ENCODE measurements at places on chromosomes 5 and 9.

GRCh38 chr9:134026581-134026980 lies 1.3 kb downstream of the BRD3OS start:
- DNase-seq: no peak

GRCh38 chr5:76403766-76404222 lies 709 bp downstream of the IQGAP2 start:
- DNase-seq: no peak

- DNase-seq: no peak
Measured at GRCh38 chr5:82183828-82184227, 94.3 kb downstream of the RPS23 start.

DNA sequence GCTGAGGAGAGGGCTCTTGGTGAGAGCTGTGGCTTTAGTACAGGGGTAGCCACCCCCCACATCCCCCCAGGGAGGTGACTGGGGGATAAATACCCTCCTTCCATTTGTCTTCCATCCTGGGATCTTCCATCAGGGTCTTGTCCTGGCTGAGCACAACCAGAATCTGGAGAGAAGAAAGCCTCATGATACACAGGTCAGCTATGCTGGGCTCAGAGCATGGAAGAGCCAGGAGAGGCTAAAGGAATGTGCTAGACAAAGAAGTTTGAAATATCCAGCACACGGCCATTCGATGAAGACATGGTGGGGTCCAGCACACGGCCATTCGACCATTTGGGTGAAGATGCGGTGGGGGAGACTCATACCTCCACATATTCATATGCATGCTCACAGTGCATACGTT lies 30.0 kb downstream of the ROPN1L start:
- no peak for DNase-seq

- no peak for DNase-seq
Measured at GRCh38 chr9:130396581-130396980, 48.2 kb upstream of the ASS1 start.

DNA sequence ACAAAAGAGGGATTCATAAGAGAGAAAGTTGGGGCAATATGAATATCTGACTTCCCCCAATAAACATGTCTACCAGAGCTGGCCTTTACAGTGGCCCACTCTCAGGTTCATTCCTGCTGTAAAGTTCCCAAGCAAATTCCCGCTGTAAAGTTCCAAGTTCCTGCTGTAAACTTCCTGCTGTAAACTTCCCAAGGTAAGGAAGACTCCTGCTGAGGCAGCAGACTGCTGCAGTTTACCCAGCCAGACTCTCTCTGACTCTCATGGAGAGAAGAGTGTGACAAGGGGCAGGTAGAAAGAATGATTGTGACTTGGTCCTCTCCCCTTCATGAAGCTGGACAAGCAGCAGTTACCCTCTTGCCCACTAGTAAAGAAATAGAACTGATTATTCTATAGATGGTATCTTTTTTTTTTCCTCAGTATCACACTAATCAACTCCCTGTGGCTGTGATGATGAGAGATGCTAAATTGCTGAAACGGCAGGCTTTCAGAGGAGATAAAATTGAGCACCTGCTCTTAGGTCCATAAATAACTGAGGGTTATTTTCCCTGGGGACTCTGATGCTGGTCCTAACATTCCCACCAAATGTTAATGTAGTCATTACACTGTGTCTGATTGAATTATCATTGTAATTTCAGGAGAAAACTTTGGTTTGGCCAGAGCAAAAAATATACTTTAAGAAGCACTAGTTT lies 220.4 kb downstream of the PARP8 start:
- DNase-seq: no peak
